DMS 273 treated with DMSO at 0.1 percent for 48 hours (cell line): ENCODE measurements at places on chromosomes 7 and 10.

- no peak for DNase-seq
Observed at GRCh38 chr10:70743430-70743788, 41.8 kb downstream of the TBATA start.

DNA sequence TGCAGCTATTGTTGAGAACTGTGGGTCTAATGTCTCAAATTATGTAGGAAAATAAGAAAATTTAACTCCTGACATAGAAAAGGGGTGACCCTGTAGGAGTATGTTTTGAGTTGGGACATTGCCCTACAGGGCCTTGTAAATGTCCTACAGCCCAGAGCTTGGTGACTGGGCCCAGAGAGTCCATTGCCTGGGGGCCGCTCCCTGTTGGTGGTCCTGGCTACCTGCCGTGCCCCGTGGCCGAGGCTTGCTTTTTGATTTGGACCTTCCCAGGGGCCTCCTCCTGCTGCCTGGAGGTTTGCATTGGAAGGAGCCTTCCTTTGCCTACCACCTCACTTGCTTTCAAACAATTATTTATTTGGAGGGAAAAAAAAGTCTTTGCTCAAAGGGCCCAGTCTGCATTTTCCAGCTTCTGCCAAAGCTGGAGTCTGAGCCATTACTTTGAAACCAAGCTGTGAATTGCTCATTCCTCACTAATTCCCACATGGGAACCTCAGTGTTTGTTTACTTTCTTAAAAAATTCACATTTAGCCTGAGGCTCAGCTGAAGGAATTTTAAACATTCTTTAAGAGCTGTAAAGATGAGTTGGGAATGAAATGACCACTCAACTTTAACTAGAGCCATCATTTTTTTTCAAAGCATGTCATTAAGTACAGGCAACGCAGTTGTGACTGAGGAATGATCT lies 355.0 kb downstream of the GLRX3 start:
- DNase-seq, result no peak

DNA sequence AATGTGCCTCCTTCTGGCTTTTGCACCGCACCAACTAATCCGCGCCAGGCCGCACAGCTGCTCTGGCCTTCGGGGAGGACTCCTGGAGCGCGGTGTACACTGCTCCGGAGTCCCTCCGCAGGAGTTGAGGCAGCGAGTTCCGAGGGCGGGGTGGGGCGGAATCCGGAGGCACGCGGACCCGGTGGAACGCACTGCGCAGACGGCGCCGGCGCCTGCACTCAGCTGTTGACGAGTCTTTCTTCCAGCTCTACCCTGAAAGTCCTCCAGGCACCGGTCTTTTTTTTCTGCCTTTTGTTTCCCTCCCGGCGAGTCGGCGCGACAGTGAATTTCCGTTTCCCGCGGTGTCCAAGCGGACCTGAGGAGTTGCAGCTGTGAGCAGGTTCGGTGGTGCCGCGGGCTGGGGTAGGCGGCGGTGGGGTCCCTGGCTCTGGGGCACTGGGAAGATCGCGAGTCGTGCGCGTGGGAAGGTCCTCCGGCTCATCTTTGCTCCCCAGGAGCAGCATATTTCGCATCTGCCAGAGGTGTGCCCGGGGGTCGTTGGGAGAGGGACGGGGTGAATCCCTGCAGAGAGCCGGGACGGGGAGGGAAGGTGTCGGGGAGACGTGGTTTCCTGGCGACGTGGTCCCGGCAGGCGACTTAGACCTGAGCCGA lies 44.1 kb downstream of the SFTPD start:
- DNase-seq, result peak; percentile 3

- DNase-seq, result no peak
Observed at GRCh38 chr7:8051373-8051772, 82.8 kb downstream of the GLCCI1 start.

DNA sequence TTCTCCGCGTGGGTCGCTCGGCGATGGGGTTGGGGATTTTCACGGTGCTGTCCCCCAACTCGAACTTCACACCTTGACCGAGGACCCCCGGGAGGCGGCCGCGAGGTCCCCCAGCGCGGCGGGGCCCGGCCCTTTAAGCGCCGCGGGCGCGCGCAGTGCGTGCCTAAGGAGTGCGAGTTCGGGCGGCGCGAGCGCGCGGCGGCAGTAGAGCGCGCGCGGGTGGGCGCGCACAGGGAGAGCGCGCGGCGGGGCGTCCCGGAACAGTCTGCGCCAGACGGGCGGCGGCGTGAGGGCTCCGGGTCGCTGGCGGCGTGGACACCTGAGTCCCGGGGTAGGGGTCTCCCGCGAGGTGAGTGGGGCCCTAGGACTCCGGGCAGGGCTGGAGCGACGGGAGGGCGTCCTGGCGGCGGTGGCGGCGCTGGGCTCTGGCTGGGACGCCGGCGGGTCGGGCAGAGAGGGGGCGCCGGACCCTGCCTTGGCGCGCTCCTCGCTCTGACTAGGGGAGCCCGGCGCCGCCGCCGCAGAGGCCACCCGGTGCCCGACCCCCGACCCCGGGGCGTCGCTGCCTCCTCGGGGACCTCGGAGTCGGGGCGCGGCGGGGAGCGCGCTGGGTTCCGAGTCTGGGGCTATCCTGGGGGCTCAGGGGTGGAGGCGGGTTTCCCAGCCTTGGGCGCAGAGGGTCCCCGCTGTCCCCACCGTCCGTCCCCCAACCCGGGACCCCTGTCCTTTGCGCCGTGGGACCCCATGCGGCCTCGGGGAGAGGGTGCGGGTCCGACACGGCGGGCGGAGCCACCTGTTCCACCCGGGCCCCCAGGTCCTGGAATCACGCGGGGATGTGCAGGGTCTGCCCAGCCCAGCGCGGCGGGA lies at the start of gene PROSER2:
TSS of gene PROSER2 (plus strand) at position 235 of the 867 bp plus-strand sequence. CDS start 28,722 bp downstream, outside the sequence.
- DNase-seq, result no peak

GRCh38 chr7:100654908-100655831 lies 1.1 kb downstream of the ACTL6B start:
- DNase-seq, result no peak

DNA sequence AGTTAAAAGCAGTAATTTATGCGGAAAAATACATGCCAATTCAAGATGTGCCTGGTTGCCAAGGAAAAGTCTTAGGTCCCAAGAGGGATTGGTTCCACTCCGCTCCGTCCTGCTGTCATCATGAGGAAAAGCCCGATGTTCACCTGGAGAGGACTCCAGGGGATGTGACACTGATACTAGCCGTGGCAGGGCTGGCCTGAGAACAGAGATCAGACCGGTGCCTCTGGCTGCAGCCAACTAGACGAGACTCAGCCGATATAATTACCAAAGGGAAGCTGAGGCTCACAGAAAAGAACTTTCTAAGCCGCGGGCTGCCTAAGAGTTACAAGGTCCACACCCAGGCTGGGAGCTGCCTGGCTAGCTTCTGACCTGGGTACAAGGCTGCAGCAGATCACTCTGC lies 81.3 kb upstream of the UNC5B start:
- DNase-seq, result no peak

- DNase-seq, result no peak
Observed at GRCh38 chr7:73881352-73882046, 20.5 kb downstream of the TMEM270 start.

GRCh38 chr7:114432061-114432460 lies 17.4 kb downstream of the FOXP2 start:
- DNase-seq, result no peak
